Hepatocyte (in vitro differentiated cells): ENCODE measurements at places on chromosomes 1 and 21. TPM values are rescaled to one million over a fixed set of nuclear protein-coding genes. Genes with fewer than 3 reads are reported as not detected.

DNA sequence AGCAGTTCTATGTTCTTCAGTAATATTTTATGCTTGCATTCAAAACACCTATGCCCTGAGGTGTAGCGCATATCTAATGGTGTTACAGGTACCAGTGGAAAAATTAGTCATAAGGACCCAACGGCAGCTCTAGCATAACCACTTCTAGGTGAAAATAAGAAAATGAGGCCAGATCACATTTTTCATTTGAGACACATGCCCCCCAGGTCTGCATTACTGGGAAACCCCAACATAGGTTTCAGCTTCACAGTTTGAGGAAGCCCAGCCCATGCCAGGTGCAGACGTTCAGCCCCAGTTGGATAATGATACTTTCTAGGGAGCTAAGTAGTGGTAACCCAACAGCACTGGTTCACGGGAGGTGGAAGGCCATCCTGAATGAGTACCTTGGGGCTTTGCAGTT is 129.8 kb downstream of the CNIH3 start:
- no peak for DNase-seq

Gene LGR6
- 1.1 and 1.5 TPM in 2 replicates for polyA plus RNA-seq

DNA sequence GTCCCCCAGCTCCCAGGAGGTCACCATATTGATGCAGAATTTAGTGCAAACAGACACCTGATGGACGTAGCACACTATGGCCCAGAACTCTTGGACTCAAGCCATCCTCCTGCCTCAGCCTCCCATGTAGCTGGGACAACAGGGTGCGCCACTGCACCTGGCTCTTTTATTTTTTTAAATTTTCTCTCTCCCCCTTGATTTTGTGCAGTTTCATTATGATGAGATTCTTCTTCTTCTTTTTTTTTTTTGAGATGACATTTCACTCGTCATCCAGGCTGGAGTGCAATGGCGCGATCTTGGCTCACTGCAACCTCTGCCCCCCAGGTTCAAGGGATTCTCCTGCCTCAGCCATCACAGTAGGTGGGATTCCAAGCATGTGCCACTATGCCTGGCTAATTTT is 63.8 kb downstream of the RPS6KA1 start:
- DNase-seq, result no peak

GRCh38 chr1:23694371-23694770 is 2.8 kb downstream of the RPL11 start:
- no peak for DNase-seq

DNA sequence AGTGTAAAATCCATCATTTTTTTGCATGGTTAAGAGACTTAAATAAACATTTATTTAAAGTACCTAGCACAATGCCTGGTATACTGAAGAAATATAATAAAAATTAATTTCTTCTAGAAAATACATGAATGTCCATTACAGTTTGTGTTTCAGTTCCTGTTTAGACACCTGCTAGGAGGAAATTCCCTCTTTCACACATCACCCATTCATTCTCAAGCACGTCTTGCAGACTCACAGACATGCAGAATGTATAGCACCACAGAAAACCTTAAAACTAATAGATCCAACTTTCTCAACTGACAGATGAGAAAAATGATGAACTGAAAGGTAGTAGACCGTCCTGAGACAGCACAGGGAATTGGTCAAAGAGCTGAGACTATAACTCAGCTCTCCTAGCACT is 172.2 kb upstream of the C8B start:
- no peak for DNase-seq

GRCh38 chr1:33466159-33466558 is 6.3 kb upstream of the ZSCAN20 start:
- DNase-seq, result no peak

GRCh38 chr1:189787201-189787600 is 690.5 kb downstream of the BRINP3 start:
- no peak for DNase-seq

GRCh38 chr1:10623686-10624145 is 149.0 kb downstream of the PEX14 start:
- no peak for DNase-seq

- no peak for DNase-seq
These were observed 160.0 kb downstream of the SEC16B start for GRCh38 chr1:177809819-177810218.
